ENCODE measurements at places on chromosomes 6 and 20. TPM values are rescaled to one million over a fixed set of nuclear protein-coding genes. Genes with fewer than 3 reads are reported as not detected.

The EDN1 gene
- total RNA-seq, result 10.6 TPM

DNA sequence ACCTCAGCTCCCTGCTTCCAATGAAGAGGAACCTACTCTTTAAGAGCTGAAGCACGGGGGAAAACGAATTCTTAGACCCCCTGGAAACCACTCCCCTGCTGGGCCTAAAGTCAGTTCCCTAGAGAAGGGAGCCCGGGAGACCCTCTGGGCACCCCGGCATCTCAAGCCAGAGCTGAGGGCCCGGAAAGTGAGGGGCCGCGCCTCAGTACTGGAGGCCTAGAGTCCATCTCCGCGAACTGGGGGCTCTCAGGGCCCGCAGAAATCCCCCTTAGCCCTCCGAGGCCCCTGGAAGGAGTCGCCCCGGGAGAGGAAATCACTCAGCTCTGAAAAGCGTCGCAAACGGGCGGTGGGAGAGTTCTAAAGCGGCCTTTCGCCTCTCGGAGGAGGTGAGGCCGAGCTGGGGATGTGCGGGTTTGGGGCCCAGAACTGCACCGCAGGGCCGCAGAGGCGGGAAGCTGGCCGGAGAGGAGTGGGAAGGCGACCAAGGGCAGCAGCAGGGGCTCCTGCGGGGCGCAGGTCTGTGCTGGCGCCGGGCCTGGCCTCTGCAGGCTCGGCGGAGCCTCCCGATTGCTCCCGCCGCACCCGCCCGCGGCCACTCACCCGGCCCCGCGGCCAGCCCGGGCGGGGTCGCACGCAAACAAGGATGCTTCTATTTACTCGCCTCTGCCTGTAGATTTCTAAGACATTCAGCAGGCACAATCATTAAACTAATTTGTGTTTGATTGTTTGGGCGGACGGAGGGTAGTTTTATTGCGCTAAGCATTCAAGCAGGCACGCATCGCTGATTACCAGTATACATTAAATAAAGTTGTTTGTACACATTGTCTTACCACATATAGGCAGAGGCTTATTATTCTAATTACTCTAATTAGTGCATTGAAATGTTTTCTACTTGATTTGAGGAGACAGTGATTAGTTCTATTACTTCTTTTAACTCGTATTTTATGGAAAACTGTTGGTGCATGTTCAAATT lies 9.2 kb downstream of the POU3F2 start:
- no peak for DNase-seq

DNA sequence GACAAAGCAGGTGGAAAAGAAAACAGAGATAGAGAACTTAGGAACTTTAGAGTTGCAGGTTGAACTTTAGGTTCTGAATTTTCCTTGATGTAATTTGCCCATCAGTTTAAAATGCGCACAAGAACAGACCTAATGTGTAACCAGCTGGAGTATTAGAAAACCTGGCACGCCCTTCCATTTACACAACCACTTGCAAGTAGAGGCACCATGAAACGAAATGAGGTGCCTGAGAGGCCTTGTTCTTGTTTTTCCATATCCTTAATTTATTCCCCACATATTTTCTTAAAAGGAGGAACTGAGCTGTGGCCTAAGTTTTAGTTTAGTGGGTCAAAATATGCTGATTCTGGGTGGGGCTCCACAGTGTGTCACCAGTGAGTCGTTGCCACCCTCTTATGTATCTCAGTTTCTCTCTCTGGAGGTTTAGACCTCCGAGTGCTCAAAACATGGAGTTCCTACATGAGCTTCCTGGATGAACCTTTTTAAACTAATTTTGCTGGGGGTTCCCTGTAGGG lies 17.2 kb upstream of the IL22RA2 start:
- DNase-seq, result no peak

DNA sequence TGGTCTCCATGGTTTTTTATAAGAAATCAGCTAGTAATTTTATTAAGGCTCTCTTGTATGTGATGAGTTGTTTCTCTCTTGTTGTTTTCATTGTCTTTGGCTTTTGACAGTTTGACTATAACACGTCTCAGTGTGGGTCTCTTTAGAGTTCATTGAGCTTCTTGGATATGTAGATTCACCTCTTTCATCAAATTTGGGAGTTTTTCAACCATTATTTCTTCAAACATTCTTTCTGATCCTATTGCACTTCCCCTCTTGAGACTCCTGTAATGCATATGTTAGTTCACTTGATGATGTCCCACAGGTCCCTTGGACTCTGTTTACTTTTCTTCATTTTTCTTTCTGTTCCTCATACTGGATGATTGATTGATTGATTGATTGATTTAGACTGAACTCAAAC lies 7.0 kb upstream of the BAG2 start:
- DNase-seq, result no peak

DNA sequence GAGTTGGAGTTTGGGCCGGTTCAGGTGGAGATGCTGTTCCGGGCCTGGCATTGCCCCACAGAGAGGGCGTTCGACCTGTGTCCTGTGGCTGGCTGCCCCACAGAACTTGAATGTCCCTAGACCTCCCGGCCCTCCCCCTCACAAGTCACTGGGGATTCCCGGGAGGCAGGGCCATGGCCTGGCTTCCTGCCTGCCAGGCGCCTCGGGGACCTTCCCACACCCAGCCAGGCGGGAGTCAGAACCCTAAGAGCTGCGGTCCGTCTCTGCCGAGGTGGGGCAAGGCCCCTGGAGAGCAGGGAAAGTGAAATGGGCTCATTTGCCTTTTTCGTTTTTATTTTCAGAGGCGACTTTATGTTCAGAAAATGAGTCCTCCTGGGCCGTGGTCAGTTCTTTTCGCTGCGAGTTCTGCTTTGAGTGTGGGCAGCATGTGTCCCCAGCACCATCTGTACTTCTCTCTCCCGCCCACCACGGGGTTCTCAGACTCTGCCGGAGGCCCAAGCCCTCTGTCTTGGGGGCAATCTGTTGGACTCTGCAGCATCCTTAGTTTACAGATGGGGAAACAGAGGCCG lies 8.5 kb downstream of the RBM38 start:
- peak; percentile 81 for DNase-seq

GRCh38 chr6:37653933-37654565 lies 43.6 kb downstream of the MDGA1 start:
- DNase-seq, result no peak
